ENCODE measurements at places on chromosomes 11 and 22. TPM values are rescaled to one million over a fixed set of nuclear protein-coding genes. Genes with fewer than 3 reads are reported as not detected.

DNA sequence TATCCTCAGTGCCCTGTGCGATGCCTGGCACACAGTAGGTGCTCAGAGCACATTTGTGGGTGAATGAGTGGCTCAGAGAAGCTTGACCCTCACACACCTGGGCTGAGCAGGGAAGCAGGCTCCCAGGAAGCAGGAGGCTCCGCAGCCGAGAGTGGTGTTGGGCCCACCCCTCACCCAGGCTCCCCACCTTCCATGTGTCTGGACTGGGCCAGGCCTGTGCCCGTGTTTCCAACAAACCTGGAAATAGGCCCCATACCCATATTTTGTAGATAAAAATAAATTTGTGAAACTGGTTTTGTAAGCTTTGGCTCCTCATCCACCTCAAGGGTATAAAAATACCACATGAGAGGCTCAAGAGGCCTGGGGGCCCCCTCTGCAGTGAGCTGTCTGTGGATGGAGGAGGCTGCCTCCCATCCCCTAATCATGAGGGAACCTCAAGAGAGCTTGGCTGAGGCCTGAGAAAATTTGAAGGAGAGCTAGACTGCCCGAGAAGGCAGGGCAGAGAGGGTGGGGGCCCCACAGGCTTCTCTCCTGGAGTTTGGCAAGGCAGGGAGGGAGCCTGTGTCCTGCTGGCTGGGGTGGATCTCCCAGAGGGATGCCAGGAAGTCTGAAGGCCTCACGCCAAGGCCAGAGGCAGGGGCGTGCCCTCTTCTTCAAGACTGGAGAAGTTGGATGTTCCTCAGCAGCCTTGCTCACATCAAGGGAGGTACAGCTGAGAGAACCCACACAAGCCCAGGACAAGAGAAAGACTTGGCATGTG is 147.0 kb upstream of the NECTIN1 start:
- DNase-seq, result no peak

GRCh38 chr22:19434401-19434800 is 2.1 kb downstream of the MRPL40 start:
- DNase-seq, result no peak

DNA sequence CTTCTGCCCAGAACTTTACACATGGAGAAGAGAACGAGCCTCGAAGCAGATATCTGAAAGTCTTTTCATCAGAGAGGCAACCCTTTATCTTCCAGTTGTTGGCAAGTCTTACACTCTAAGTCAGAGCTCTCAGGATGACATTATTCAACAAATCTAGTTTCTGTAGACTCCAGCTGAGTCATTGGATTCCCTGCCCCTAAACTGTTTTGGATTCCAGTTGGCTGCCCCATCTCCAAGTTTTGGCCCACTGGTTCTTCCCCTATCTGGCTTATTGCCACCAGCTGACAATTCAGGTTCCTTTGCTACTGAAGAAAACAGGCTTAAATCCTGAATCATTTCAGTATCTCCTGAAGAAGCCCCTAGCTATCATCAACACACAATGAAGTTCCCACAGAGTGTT is 14.2 kb downstream of the SAAL1 start:
- DNase-seq, result no peak

- no peak for DNase-seq
These were observed 29.8 kb downstream of the ZC3H12C start for GRCh38 chr11:110123003-110123402.

- no peak for DNase-seq
These were observed 15.9 kb downstream of the BCR start for GRCh38 chr22:23196165-23196564.

DNA sequence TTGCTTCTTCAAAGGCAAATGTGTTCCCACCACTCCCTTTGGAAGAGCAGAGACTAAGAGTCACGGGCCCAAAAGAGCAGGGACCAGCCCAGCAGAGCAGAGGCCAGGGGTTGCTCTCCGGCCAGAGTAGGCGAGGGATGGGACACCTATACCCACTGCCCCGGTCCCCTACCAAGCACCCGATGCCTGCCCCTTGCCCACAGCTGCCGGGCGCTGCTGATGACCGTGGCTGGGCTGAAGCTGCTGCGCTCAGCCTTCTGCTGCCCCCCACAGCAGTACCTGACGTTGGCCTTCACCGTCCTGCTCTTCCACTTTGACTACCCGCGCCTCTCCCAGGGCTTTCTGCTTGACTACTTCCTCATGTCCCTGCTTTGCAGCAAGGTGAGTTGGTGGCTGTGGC is 10.7 kb upstream of the SIPA1 start:
- DNase-seq, result no peak

- DNase-seq, result no peak
These were observed 3.8 kb upstream of the MPPED1 start for GRCh38 chr22:43408009-43408408.

DNA sequence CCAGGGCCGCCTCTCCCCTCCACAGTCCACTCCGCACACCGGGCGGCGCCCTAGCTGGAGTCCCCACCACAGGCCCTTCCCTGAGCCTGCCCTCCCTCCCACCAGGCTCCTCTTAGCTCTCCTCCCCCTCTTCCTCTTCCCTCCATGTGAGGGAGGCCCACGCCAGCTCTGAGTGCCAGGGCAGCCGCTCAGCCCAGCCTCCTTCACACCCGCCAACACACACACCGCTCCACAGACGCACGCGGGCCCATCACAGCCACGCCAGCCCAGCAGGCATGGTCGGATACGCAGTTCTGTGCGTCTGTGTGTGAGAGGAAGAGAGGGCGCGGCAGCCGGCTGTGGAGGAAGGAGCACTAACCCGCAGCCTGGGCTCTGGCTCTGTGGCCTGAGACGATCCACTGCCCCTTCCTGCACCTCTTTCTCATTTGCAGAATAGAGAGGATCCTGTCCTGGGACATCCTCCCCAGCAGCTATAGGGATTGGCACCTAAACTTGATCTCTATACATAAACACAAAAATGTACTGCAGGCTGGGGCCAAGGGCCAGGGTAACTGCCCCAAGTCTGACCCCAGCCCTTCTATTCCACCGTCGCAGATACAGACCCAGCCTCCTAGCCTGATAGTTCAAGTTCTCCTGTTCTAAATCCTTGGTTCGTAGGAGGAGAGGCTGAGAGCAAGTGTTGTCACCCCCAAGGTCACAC is 3.5 kb downstream of the CHRM4 start:
- DNase-seq, result no peak

DNA sequence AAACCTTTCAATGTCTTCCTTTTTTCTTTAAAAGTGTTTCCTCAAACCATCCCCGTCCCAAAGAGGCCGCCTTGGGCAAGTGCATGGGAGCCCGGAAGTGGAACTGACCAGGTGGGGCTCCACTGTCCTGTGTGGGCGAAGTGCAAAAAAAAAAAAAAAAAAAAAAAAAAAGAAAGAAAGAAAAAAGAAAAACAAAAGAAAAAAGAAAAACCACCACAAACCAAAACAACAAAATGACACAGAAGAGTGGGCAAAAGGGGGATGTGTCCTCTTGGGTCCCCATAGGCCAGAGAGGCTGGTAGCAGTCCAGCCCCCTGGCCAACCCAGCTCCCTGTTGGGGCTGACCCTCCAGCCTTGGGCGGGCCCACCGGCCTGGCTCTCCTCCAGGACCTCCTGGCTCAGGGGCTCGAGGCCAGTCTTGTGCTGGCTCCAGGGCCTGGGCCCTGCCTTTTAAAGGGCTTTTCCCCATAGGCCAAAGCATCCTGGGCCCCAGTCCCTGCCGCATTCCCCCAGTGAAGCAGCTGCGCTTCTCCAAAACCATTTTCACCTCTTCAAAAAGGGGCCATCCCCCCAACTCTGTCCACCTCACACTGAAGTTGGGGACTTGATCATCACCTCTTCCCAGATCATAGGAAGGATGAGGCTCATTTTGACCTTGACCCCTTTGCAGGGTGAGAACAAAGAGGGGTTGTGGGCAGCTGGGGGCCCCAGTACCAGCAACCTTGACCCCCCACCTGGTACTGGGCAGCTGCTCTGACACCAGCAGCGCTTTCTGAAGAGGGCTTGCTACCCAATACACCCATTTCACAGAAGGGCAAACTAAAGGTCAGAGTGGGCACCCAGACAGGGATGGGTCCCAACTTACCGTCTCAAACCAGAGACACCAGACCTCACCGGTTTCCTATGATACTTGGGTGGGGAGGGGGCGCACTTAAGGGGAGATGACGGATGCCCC is 9.4 kb downstream of the CBX6 start:
- DNase-seq, result no peak

GRCh38 chr11:94603587-94603986 is 36.4 kb downstream of the PIWIL4 start:
- no peak for DNase-seq

GRCh38 chr11:312092-312816 is 1.6 kb upstream of the IFITM1 start:
- no peak for DNase-seq

- DNase-seq, result no peak
These were observed 1.4 kb upstream of the NEFH start for GRCh38 chr22:29478326-29479276.

- DNase-seq, result no peak
These were observed 39.1 kb upstream of the SHISAL1 start for GRCh38 chr22:44351685-44352377.

DNA sequence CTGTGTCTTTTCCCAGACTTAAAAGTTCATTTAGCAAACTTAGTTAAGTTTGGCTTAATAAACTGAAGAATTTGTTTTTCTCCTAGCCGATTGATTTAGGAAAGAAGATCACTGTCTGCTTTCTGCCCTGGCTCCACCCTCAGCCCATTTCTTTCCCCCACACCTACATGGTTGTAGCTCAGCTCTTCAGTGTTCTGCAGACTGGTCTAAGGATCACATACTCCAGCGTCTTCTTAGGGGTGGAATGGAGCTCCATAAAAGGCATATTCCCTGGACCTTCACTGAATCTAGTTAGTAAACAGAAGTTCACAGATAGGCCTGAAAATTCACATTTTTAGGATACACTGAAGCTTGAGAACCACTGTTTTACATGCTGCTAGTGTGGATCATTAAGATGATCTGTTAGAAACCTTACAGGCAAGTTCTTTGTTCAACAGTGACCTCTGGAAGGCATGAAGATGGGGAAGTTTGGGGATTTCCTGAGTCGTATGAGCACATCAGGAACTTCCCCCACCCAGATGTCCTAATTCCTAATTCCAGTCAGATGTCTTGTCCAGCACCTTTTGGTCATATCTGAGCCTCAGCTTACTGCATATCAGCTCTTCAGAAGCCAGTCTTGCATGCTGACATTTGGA is 16.8 kb downstream of the PIWIL4 start:
- no peak for DNase-seq

DNA sequence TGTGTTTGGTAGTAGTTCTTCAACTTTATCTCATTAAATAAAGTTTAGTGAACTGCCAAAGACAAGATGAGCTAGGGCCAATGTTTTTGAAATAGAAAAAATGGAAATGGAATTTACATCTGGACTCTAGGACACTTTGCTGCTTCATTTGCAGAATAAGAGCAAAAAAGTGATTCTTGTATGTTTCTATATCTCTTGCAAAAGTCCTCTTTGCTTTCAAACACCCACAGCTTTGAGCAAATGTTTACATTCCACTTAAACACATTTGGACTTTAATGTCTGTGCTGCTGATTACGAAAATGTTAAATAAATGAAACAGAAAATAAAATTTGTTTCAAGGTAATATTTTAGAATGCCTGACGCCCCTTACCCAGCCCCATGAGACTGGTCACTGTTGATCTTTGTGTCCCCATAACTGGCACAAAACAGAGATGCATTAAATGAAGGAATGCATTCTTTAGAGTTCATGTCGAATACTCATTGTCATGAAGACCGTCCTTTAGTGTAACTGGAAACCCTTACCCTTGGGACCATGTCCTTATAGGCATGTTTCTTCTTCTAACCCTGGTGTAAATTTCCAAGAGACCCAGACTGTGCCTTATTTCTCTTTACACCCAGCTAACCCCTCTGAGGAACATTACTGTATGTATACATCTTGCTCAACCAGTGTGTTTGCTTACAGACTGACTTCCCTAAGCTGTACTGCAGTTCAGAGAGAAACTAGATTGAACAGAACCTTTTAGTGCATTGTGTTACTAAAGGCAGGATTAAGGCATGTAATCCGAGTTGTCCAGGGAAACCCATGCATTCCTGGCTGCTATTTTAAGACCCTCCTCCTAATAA is 199.7 kb downstream of the NAV2 start:
- no peak for DNase-seq

- no peak for DNase-seq
These were observed 52.0 kb downstream of the KCNJ1 start for GRCh38 chr11:128814856-128815705.

GRCh38 chr11:68659158-68659921 is 25.0 kb upstream of the GAL start:
- no peak for DNase-seq

DNA sequence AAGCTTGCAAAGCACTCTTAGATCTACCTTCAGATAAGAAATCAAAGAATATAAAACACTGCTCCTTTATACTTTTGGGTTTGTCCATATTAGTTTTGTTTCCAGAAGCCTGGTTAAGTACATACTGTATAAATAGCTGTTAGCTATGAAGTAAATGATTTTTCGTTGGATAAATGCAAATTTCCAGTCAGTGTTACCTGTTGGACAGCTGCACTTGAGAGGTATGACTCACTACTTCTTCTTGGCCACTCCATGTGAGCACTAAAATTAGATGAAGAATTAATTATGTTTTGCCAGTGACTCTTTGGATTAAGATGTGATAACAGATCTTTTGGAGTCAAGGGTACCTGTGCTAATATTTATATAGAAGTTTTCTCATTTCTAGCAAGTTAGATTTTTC is 9.5 kb upstream of the TSG101 start:
- no peak for DNase-seq

GRCh38 chr22:35893698-35894097 is 134.9 kb downstream of the RBFOX2 start:
- no peak for DNase-seq

GRCh38 chr11:7599209-7599608 is 74.1 kb downstream of the CYB5R2 start:
- DNase-seq, result no peak

The TSSK2 gene
- not detected for polyA plus RNA-seq

The OR52E8 gene
- polyA plus RNA-seq, result not detected

The KDM4E gene
- not detected for polyA plus RNA-seq

The FXYD6 gene
- not detected for polyA plus RNA-seq

The MMP8 gene
- not detected for polyA plus RNA-seq

The CNTF gene
- not detected for polyA plus RNA-seq

The ADAMTS8 gene
- polyA plus RNA-seq, result not detected
